Kidney (tissue), 22 donors: ENCODE measurements at places on chromosomes 7 and 10. TPM values are rescaled to one million over a fixed set of nuclear protein-coding genes. Genes with fewer than 3 reads are reported as not detected.
A peak's percentile ranks its signal among the peaks of the same experiment; 100 is the strongest.

The RNLS gene
- 21.1 TPM for total RNA-seq

DNA sequence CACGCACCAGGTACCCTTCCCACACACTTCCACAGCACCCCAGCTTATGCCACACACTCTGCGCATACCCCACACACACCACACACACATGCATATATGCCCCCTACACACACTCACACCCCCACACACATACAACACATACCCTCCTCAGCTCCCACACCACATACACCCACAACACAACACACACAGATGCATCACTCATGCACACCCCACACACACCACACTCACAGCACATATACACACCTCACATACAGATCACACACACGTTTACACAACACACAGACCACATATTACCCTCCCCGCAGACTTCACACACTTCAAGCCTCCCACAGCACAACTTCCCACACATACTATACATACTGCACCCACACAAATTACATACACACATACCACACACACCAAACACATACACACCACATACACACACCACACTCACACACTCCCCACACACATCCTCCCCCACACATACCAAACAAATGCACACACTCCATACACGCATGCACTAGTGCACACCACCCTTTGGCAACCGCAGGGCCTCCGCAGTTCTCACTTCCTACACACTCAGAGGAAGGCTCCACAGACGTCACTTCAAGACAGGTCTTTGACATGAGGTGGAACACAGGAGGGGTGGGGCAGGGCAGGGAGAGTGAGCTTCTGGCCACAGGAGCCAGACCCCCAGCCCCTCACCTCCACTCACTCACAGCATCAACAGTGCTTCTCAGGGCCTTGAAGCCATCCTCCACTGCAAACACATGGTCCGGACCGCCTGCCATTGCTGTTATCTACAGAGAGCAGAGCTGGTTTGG, 18.5 kb upstream of the ANTXRL start:
- peak; percentile 34 for DNase-seq

DNA sequence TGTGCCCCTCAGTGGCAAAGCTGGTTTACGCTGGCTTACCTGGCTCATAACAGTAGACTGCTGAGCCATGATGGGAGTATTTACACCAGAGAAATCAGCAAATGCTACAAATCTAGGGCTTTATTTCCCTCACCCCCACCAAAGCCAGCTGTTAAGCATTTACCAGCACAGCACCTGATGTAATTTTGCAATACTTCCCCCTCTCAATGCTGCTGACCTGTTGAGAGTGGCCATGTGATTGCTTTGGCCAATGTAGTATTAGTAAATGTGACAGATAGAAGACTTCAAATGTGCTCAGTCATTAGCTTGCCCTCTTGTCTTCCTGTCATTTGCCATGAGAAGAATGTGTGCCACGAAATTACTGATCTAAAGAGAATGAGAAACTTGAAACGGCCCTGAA, 46.6 kb downstream of the HERPUD2 start:
- no peak for DNase-seq

DNA sequence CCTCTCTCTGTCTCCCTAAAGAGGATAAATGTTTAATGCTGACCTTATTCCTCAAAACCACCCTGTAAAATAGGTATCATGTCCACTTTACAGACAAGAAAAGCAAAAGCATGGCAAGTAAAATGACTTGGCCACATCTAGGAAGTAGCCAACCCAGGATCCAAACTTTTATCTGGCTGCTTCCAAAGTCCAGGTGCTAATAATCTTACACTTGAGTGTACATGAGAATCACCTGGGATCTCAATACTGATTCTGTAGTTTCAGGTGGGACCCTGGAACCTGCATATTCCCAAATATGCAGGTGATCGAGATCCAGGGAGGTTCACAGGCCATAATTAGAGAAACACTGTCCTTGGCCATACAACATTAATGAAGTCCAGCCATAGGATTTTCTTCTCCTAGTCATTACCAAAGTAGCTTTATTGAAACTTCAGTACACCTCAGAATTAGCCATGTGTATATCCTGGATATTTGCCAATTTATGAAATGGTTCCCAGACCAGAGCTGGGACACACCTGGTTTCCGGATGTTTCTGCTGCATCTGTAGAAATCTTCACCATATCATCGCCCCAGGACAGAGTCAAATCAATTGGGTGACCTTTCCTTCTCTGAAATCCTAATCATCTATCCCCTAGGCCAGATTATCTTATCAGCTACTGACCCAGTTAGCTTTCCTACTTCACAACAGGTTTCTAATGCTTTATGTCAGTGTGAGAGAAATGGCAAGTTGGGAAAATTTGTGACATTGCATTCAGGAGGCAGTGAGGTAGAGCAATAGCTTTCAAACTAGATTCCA, 119.1 kb upstream of the KMT2E start:
- DNase-seq = no peak

DNA sequence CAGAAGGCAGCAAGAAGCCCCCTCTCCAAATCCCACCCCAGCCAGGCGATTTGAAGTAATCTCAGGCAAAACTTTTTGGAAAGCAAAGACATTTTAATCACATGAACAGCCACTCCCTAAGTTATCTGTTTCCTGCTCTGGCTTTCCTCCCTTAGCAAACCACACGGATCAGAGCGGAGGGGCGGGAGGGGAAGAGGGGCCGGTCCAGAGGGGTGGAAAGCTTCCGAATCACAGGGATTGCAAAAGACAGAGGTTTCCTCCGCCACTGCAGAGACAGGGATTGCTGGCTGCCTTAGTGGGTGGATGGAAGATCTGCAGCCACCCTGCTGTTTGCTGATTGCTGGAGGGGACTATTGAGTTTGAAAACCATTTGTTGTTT, 41.2 kb downstream of the ZCCHC24 start:
- DNase-seq = peak; percentile 60

DNA sequence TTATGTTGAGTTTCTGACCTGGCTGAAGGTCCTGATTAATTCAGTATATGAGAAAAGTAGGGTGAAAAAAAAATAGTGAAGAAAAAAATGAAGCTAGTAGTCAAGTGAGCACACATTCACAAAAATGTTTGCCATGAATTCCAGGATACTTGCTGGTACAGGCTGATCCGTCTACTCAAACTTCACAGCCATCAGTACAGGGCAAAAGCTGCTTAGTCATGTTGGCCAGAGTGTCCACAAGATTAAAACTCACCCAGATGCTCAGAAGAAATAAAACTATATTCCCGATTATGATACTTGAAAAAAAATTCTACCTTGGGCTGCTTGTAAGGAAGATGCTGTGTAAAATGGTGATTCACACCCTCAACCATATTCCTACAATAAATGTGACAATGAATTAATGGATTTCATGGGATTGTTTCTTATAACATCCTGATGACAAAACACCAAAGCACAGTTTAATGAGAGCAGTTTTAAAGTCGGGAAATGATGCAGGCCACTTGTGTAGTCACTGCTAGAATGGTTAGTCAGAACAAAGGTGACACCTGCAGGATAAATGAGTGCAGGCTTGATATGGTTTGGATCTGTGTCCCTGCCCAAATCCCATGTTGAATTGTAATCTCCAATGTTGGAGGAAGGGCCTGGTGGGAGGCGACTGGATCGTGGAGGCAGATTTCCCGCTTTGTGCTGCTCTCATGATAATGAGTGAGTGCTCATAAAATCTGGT, 49.2 kb upstream of the ANKRD1 start:
- DNase-seq = no peak

DNA sequence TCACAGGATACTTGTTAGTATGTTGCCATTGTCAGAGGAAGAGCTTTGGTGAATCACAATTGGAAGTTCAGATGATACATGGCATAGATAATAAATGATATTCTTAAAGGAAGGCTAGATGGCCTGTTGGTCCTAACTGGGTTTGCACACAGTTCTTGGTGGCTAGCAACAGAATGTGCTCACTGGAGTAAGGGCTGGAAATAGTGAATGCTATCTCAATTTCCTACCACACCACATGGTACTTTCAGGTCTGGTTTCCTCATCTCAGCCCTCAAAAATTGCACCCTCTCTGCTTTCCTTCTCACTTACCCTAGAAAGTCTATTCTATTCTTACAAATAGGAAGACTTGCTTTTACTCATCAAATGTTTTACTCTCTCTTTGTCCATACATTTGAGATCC, 622.5 kb downstream of the ANKRD7 start:
- DNase-seq = no peak

The OGDHL gene
- total RNA-seq = 82.8 TPM

DNA sequence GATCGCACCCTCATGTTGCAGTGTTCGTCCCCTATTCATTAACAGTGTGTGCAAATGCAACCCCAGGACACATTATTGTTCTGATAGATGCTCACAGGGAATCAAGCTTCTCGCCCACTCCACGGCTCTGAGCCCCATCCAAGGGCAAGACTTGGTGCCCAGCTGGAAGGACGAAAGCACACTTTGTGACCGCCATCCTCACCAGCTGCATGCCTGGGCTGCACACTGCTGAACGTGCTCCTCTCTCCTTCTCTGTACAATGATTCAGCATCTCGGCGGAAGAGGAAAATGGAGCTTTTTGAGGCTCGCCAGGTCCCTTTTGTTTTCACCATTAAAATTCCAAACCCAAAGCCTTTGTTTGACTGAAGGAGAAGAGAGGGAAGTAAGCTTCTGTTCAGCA, 41.9 kb downstream of the MKI67 start:
- DNase-seq = no peak

DNA sequence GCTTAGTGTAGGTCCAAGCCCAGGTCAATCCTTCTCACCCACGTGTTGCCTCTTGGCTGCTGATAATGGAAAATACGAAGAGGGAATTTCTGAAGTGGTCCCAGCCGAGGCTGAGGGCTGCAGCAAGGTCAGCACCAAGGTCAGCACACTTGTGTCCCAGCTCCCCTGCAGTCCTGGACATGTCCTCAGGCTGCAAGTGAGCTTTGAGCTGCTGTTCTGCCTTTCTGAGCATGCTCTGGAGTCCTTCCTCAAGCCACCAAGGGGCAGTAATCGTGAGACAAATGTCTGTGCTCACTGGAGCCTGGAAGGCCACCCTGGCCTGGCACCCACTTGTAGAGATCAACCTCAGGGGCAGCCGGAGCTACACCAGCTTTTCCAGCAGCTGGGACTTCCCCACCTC, 28.3 kb downstream of the DRGX start:
- no peak for DNase-seq

GRCh38 chr7:908159-908581, 31.8 kb downstream of the GET4 start:
- no peak for DNase-seq

GRCh38 chr7:77244222-77244934, 44.8 kb upstream of the FGL2 start:
- DNase-seq = no peak

The NPY4R2 gene
- not detected for total RNA-seq

The PAXIP1 gene
- total RNA-seq = 10.7 TPM

- DNase-seq = no peak
Measured at GRCh38 chr7:138979226-138979979, 1.8 kb downstream of the KIAA1549 start.

The TMUB1 gene
- total RNA-seq = 36.9 TPM

The ASAH2 gene
- 1.3 TPM for total RNA-seq

The VWC2 gene
- total RNA-seq = 0.06 TPM

The SAMD9L gene
- total RNA-seq = 14.9 TPM

The AKR1C8 gene
- 0.66 TPM for total RNA-seq

GRCh38 chr10:87504640-87505365, at the start of gene MINPP1:
Gene MINPP1 (plus strand): TSS chr10:87504893. CDS start chr10:87504916, 23 bp downstream.
- DNase-seq = peak; percentile 93

DNA sequence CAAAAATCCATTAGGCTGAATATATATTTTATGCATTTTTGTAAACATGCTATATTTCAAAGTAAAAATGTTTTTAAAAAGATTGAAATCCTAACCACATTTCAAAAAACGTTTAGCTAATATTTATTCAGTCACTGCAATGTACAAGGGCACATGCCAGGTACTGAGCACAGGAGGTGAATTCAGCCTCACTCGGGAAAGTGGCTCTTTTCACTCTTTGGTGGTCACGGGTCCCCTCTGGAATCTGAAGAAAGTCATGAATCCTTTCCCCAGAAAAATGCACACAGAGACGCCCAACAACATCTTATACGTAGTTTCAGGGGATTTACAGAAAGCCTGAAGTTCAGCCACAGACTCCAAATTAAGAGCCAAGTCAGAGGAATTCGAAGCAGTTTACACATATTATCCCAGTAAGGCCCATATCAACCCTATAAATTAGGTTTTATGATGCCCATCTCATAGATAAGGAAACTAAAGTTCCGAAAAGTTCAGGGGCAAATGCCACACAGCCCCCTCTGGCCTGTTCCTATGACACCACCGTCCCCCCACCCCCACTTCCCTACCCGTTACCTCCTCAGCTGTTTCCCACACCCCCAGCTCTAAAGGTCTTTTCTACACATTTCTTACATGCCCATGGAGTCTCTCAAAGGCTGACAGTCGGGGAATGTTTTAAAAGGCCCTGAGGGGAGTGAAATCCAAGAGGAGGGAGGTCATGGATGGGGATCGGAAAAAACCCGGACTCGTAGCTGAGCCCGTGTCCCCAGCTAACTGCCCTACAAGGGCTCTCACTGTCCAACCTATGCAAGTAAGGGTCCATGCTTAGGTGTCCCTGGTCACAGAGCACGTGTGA, 9.6 kb upstream of the SVOPL start:
- no peak for DNase-seq

The LRMDA gene
- total RNA-seq = 23.2 TPM

- DNase-seq = no peak
Measured at GRCh38 chr7:65438598-65438997, 64.9 kb downstream of the ZNF92 start.

The SORCS1 gene
- total RNA-seq = 0.76 TPM

The BMPR1A gene
- 37.4 TPM for total RNA-seq

- DNase-seq = no peak
Measured at GRCh38 chr10:14574291-14574690, 200.4 kb downstream of the FAM107B start.

GRCh38 chr10:129728905-129729795, 234.9 kb downstream of the EBF3 start:
- no peak for DNase-seq

The SPAM1 gene
- not detected for total RNA-seq

DNA sequence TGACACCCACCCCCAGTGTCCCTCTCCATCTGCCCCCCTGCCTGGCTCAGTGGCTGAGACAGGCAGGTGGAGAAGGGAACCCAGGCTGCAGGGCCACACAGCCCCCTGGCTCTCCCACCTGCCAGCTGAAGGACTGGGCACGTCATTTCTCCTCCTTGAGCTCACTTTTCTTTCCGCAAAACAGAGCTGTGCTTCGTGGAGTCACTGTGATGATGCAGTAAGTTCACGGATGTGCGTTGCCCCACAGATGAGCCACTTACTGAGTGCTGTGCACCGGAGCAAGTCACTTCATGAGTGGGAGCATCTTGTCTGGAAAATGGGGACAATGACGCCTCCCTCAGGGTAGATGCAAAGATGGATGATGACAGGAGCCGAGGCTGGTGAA, 2.7 kb downstream of the OPN4 start:
- no peak for DNase-seq

The SAMD9 gene
- 11.0 TPM for total RNA-seq
